ENCODE measurements at places on chromosomes 3 and 15.

GRCh38 chr3:57961828-57962447, 46.3 kb upstream of the FLNB start:
- DNase-seq: no peak

GRCh38 chr3:110644203-110644602, 427.4 kb upstream of the NECTIN3 start:
- no peak for DNase-seq

GRCh38 chr3:135165260-135165659, 370.2 kb downstream of the EPHB1 start:
- DNase-seq: no peak

- DNase-seq: no peak
These were observed 102.0 kb upstream of the DAZL start for GRCh38 chr3:16707260-16707659.

DNA sequence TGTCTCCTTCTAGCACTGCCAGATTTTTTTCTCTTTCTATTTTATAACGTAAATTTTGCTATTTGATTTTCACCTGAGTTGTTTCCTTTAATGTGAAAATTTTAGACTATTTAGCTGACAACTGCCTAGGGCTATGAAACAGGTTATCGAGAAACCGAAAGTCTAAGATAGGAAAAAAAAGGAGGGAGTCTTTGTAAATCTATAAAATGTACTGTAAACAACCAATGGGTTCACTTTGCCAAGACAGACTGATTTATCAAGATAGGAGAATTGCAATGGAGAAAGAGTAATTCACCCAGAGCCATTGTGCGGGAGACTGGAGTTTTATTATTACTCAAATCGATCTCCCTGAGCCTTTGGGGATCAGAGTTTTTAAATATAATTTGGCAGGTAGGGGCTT, 50.0 kb downstream of the TM4SF18 start:
- no peak for DNase-seq

GRCh38 chr15:71788646-71789579, 21.4 kb upstream of the NR2E3 start:
- no peak for DNase-seq

GRCh38 chr15:91307601-91308000, 207.5 kb downstream of the SV2B start:
- no peak for DNase-seq

DNA sequence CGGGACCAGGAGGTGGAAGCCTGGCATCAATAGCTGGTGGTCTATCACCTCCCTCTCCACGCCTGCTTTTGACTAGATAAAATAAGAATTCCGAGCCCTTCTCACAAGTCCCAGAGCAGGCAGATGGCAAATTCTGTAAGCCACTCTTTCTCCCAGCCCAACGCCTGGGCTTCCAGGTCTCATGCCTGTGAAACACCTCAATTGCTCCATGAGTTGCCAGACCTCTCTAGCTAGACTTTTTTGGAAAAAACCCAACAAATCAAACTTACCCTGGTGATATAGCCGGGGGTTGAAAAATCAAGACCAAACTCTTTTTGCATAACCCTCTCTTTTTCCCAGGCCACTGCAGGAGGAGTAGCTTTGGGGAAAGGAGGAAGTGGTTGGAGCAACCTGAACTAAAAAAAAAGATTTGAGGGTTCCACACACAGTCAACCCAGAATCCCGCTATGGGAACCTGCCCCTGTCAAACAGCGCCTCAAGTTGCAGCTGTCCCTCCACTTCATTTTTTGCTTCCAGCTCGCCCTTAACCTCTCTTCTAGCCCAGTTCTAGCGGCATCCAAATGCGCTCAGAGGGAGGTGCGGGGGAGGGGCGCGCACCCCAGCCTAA, 7.0 kb downstream of the BHLHE40 start:
- no peak for DNase-seq

DNA sequence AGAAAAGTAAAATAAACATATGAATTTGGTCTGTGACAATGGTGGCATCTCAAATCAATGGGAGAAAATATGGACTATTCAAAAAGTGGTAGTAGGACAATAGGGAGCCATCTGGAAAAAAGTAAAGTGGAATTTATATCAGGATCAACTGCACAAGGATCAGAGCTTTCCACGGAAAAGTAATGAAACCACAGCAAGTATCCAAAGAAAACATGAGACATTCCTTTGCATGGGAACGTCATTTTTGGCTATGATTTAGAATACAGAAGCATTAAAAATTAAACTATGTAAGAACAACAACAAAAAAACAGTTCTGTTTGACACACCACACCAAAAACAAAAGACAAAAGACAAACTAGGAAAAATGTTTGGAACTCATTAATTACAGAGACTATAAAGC, 18.7 kb downstream of the CRBN start:
- DNase-seq: no peak

GRCh38 chr3:53229171-53229570, 26.7 kb downstream of the TKT start:
- no peak for DNase-seq

GRCh38 chr15:60297047-60297446, 100.7 kb downstream of the ANXA2 start:
- DNase-seq: no peak

- no peak for DNase-seq
These were observed 11.0 kb downstream of the FGD5 start for GRCh38 chr3:14829811-14830210.

GRCh38 chr3:64187065-64187959, 38.0 kb downstream of the PRICKLE2 start:
- DNase-seq: no peak

DNA sequence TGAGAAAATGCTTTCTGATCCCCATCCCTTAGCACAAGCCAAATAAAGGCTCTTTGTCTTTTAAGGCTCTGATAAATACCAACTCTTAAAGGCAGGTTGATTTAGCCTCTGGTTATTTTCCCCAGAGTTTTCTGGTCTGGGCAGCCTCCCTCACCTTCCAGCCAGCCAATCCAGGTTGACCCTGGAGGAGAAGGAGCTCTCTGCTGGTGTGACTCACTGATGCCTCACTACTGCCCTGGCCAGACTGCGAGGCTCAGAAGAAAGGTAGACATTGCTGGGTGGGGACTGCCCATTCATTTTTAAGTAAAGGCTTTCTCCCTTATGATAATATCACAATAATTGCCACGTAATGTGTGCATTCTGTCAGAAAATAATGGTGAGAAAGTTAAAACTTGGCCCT, 37.1 kb downstream of the SLCO3A1 start:
- no peak for DNase-seq

- DNase-seq: no peak
These were observed 298.1 kb upstream of the KCNMB2 start for GRCh38 chr3:178238179-178238578.

- DNase-seq: no peak
These were observed 31.8 kb downstream of the SLC7A14 start for GRCh38 chr3:170553788-170554757.

- peak; percentile 43 for DNase-seq
These were observed 9.1 kb downstream of the ABHD5 start for GRCh38 chr3:43699864-43700263.

DNA sequence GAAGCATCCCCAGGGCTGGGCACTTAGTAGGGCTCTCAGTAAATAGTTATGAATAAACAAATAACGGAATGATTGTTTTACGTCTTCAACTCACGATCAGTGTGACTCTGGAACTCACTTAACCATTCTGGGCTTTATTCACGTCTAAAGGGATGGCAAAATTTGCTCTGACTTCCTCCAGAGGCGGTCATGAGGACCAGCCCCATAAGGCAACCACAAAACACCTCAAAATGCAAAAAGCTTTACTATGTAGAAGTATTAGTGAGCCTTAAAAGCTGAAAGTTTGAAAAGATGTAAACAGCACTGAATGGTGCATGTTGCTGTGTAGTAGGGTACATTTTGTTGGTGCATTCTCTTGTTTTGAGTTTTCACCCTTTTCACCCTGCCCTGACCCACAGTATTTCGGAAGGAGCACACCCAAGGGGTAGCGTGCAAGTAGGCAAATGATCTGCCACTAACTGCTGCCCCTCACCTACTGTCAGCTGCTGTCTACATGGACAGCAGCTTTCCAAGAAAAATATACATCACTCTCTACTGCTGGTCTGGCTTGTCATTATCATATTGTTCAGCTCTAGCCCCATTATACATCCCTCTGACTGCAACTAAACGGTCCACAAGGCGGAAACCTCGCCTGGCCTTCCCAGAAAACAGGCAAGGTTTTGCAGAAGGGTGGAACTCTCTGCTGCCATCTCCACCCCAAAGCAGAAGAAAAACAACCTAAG, 308.5 kb upstream of the PROK2 start:
- no peak for DNase-seq

DNA sequence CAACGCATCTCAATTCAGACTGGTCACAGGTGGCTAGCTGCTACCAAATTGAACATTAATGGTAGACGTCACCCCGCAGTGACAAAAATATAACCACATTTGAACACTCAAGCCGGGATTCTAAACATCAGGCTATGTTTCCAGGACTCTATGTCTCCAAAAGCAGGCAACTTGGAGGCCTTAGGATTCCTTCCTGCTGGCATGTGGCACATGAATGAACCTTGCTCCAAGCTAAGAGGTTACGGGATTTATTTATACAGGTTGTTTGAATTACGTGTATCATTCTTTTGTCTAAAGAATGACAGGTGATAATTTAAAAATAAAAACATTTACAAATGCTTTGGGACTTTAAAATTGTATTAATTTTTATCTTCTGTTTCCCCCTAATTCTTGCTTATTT, 864.4 kb upstream of the CFAP20DC start:
- no peak for DNase-seq

DNA sequence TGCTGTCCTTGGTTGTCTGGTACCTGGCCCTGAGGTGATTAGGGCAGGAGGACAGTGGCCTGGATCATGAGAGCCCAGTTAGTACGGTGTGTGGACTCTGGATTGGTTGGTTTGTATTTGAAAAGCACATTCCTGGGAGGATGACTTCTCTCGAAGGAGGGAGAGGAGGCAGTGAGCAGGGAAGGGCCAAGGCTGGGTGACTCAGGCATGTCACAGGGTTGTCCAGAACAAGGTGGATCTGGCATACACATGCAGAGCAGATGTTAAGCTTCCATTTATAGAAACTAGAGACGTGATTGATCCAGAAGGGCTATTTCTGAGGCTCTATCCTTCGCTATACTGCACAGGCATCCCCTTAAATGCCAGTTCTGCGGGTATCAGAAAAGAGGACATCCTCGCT, 34.4 kb downstream of the FAM240A start:
- no peak for DNase-seq

DNA sequence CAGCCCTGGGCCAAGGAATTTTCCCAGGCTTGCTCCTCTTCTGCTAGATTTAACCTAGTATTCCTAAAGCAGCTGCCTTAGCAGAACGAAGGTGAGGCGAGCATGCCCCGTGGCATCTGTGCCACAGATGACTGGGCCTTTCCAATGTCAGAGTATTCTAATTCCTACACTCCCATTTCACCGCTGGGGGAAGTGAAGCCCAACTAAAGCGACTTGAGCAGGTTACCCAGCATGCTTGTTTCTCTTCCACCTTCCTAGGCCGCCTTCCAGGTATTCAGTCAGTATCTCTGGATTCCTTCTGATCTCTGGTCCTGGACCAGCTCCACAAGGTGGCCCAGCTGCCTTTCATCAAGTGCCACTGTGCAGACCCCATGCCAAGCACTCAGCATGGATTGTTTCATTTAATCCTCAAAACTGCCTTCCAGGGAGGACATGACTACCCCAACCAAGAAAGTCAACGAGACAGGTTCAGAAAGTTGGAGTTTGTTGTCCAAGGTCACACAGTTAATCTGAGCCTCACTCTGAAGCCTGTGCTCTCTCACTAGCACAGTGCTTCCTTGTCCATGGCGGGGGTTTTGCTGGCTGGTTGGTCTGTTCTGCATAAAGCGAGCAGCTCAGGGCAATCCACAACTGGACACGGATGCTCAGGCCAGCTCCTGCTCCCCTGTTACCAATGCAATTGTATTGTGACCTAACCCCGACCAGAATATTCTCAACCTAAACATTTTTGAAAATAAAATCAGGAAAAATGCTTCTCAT, 15.1 kb downstream of the MYO5C start:
- no peak for DNase-seq

DNA sequence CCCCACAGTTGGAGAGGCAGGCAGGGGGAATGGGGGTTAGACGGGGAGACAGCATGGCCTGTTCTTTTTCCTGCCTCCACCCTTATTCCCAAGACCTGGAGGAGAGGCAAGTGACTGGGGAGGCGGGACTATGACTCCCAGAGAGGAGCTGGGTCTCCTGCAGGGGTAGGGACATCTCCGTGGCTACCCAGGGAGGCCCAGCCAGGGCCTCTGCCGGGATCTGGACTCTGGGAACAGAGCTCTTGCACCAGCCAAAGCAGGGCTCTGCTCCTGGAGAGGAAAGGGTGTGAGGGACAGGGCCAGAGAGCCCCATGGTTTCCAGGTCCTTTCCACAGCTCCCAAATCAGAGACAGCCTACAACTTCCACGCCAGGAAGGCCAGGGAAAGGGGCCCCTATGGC, 22.8 kb downstream of the CFAP100 start:
- DNase-seq: no peak

GRCh38 chr3:39453134-39453533, 14.3 kb upstream of the MOBP start:
- no peak for DNase-seq

DNA sequence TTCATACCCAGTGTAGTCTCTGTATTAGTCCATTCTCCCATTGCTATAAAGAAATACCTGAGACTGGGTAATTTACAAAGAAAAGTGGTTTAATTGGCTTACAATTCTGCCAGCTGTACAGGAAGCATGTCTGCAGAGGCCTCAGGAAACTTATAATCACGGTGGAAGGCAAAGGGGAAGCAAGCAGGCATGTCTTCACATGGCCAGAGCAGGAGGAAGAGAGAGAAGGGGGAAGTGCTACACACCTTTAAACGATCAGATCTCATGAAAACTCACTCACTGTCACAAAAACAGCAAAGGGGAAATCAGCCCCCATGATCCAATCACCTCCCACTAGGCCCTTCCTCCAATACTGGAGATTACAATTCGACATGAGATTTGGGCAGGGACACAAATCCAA, 6.3 kb upstream of the PARP14 start:
- DNase-seq: no peak

GRCh38 chr3:73542136-73542535, 82.6 kb downstream of the PDZRN3 start:
- DNase-seq: no peak

- DNase-seq: no peak
These were observed 8.4 kb downstream of the TMOD3 start for GRCh38 chr15:51837792-51838251.

- DNase-seq: no peak
These were observed 6.2 kb downstream of the ZDHHC3 start for GRCh38 chr3:44969828-44970179.

GRCh38 chr3:187286467-187287059, 5.0 kb downstream of the MASP1 start:
- DNase-seq: no peak

GRCh38 chr3:30263925-30264313, 342.5 kb upstream of the TGFBR2 start:
- no peak for DNase-seq

- DNase-seq: no peak
These were observed 102.4 kb downstream of the ETFA start for GRCh38 chr15:76208786-76209424.

- no peak for DNase-seq
These were observed 99.2 kb upstream of the TMC3 start for GRCh38 chr15:81473177-81473576.
